NCI-H226 (cell line): ENCODE measurements at places on chromosomes 16 and 17.

- peak; percentile 4 for DNase-seq
Observed at GRCh38 chr17:51322390-51323029, 62.2 kb downstream of the UTP18 start.

DNA sequence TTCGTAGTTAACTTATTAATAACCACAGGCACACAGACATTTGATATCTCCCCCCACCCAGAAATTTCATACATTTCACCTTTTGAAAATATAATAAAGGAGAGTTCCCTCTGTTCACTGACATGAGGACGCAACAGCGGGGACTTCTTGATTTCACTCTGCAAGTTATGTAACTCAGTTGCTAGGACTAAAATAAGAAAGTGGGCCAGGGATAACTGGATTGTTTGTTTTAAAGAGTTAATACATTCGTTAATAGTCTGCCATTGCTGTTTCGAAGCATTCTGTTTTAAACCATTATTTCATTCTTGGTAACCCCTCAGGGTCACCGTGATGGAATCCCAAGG lies 1.2 kb downstream of the RHOT1 start:
- DNase-seq, result no peak

GRCh38 chr16:51129105-51129504 lies 22.0 kb downstream of the SALL1 start:
- DNase-seq, result no peak

GRCh38 chr17:78923660-78924453 lies 1.3 kb downstream of the TIMP2 start:
- peak; percentile 65 for DNase-seq

DNA sequence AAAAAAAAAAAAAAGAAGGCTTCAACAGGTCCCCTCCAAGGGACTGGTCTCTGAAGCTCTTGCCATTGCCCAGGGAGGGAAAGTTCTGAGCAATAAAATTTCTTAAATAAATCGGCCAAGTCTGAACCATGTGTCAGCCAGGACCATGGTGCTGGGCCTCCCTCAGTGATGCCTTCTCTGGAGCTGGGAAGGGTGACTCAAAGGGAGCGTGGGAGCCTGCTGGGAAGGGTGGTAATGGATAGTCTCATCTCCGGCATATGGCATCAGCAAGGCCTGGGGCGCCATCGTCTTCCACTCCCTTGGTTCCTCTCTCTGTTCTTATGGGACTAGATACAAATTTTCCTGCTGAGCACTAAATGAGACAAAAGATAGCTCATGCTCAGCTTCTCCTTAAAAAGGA lies 2.3 kb downstream of the VKORC1 start:
- no peak for DNase-seq

- no peak for DNase-seq
Observed at GRCh38 chr17:81927152-81927652, 333 bp downstream of the MAFG start.

- no peak for DNase-seq
Observed at GRCh38 chr17:77637818-77638575, 320.5 kb upstream of the TNRC6C start.

GRCh38 chr17:31411707-31412285 lies 20.3 kb downstream of the RAB11FIP4 start:
- DNase-seq, result no peak

- no peak for DNase-seq
Observed at GRCh38 chr17:29710520-29710884, 87.8 kb upstream of the CORO6 start.

GRCh38 chr16:89268987-89269735 lies 51.7 kb downstream of the ZNF778 start:
- peak; percentile 63 for DNase-seq

DNA sequence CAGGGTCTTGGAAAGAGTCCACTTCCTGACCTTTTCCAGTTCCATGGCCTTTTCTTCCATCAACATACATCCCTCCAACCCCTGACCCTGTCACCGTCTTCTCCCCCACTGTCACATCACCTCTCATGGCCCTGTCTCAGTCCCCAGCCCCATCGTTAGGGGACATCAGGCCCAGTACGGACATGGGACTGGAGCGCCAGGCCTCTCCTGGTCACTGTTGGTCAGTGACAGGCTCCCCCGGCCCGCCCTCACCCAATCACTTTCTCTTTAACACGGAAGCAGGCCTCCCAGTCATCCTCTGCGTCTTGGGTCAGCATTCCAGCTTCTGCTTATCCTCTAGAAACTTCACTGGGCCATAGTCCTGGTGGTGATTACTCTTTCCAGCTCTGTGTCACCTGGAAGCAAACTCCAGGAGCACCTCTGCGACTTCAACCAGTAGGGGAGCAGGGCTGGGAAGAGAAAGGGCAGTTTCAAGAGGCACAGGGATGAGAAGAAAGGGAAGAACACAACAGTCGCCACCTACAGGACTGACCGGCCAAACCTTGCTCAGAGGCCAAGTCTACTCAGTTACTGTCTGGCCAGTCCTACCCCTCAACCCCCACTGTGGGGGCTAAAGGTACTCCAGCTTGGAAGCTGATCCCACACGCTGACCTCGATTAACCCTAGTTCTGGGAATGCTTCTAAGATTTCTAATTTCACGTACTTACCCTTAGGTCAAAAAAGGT lies 15.9 kb upstream of the ICAM2 start:
- no peak for DNase-seq

GRCh38 chr17:71703701-71704100 lies 417.1 kb upstream of the SOX9 start:
- DNase-seq, result no peak

DNA sequence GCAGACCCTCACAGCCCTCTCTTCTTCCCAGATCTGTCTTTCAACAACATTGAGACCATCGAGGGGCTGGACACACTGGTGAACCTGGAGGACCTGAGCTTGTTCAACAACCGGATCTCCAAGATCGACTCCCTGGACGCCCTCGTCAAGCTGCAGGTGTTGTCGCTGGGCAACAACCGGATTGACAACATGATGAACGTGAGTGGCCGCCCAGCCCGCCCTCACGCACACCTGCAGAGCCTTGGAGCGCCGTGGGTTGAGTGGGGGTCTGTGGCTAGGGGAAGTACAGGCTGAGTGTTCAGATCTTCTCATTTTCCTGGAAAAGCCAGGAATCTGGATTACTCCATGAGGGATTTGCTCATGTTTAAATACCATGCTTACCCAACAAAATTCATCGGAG lies 15.2 kb downstream of the DRC3 start:
- no peak for DNase-seq

DNA sequence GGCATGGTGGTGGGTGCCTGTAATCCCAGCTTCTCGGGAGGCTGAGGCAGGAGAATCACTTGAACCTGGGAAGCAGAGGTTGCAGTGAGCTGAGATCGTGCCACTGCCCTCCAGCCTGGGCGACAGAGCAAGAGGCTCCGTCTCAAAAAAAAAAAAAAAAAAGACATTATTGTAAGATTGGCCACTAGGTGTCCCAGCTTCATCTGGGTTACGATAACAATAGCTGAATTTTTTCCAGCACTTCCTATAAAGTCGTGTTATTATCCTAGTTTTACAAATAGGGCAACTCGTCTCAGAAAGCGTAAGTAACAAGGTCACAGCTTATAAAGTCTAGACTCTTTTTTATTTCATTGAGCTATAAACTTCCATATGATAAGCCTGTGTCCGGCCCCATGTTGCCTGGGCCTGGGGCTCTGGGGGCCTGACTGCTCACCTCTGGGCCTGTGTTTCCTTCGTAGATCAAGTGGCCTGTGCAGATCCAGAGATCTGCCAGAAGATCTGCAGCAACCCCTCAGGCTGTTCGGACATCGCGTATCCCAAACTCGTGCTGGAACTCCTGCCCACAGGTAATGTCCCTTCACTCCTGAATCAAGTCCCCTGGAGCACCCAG lies 60.5 kb downstream of the SLC5A11 start:
- no peak for DNase-seq

GRCh38 chr17:79537686-79538085 lies 73.2 kb downstream of the RBFOX3 start:
- no peak for DNase-seq

- DNase-seq, result peak; percentile 62
Observed at GRCh38 chr17:20191056-20191455, 181.9 kb downstream of the SPECC1 start.

DNA sequence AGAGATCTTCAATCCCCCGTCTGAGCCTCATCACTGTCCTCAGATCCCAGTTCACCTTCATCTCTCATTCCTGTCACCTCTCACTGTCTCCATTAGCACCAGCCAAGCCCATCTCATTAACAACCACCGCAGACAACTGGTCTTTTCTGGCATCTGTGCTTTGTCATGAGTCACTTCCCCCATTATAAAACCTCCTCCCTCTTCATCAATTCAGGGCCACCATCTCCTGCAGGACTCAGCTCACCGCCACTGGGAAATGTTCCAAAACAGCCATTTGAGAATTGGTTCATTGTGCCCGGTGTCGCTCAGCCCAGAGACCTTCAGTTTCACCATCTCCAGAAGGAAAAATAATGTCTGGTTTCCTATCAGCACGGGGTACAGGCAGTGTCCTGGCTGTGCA lies 56.9 kb upstream of the TEKT3 start:
- no peak for DNase-seq

GRCh38 chr17:43840814-43841213 lies 6.2 kb upstream of the CD300LG start:
- peak; percentile 88 for DNase-seq

GRCh38 chr16:19697756-19698318 lies 20.2 kb downstream of the KNOP1 start:
- no peak for DNase-seq

DNA sequence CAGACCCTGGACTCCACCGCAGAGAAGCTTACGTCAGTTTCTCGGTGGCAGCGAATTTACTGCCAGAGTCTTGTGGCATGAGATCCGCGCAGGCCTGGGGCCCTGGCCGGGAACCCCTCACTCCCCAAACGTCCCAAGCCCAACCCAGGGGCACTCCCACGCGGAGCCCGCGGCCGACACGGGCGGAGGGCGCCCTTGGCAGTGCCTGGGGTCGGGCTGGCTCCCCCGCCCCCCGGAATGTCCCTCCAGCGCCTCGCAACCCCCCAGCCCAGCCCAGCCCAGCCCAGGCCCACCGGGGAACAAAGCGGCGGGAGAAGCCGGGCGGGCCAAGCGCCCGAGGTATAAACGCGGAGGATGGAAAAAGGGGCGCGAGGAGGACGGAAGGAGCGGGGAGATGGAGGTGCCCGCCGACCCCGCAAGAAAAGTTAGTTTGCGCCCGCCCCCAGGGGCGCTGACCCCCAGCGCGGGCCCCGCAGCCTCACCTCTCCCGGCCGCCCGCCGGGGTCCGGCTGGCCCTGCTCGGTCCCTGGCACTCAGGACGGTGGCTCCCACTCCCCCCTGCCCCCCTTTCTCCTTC lies 330 bp downstream of the CASKIN2 start:
- DNase-seq, result no peak

GRCh38 chr16:28986492-28986891 lies 1.6 kb downstream of the LAT start:
- DNase-seq, result no peak

GRCh38 chr17:79607940-79608623 lies 2.8 kb downstream of the RBFOX3 start:
- no peak for DNase-seq

DNA sequence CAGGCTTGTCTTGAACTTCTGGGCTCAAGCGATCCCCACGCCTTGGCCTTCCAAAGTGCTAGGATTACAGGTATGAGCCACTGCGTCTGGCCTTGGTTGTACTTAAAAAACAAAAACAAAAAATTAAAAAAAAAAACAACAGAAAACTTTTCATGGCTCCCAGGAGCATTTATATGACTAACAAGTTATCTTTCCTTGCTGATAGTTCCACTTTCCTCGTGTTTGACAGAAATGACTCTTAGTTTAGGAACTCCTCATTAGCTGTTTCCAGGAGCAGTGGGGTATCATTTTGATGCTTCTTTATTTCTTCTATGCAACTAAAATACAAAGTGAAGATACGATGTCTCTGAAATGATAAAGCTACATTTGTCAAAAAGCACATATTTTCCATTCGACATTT lies 165.4 kb downstream of the PRKCA start:
- DNase-seq, result no peak
